ENCODE measurements at places on chromosomes 6 and 20.

DNA sequence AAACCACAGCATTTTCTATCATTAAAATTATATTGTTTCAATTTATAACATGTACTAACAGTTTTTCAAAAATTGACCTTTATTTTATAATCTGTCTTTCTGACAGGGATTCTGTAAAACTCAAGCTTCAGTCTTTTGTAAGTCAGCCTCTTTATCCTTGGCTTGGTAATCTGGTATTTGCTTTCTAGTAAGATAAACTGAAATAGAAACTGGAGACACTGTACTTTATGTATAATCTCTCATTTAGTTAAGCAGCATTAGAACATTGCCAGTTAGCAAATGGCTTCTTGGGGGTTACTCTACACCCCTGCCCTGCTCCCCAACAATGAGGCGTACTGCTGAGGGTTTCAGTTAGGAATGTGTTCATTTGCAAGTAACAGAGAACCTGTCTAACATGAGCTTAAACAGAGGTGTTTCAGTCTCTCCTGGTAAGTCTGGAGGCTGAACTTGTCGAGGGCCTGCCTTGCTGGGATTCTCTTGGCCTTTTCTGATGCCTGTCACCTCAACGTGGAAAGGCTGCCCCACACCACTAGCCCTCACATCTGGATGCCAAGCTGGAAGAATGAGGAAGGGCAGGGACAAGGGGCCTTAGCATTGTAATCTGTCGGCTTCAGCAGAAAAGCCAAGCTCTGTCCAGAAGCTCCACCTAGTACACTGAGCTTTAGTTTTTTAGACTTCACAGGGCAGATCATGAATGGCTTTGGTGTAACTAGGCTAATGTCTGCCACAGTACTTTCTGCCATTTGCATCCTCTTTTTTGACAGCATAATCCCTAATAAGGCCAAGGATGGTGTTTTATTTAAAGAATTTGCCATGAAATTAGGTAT is 34.8 kb downstream of the SH3BGRL2 start:
- no peak for DNase-seq

DNA sequence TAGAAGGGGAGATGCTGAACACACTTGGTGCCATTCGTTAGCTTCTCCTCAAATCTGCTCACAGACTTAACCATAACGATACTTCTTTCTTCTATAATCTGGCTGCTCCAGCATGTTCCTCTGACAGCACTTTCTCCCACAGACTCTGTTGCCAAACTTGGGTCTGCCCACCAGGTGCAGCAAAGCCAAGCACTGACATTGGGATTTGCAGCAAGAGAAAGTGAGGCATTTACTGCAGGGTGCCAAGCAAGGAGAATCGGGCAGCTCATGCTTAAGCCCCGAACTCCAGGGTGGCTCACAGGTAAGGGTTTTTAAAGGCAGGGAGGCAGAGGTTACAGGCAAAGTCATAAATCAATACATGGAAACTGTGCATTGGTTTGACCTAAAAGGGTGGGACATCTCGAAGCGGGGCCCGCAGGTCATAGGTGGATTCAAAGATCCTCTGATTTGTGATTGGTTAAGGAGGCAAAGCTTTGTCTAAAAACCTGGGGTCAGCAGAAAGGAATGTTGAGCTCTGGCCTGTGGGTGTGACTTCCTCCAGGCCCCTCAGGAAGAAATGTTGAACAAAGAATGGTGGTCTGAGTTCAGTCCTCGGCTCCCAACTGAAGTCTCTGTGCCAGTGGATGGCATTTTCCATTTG is 25.1 kb upstream of the PNPLA1 start:
- DNase-seq: no peak

DNA sequence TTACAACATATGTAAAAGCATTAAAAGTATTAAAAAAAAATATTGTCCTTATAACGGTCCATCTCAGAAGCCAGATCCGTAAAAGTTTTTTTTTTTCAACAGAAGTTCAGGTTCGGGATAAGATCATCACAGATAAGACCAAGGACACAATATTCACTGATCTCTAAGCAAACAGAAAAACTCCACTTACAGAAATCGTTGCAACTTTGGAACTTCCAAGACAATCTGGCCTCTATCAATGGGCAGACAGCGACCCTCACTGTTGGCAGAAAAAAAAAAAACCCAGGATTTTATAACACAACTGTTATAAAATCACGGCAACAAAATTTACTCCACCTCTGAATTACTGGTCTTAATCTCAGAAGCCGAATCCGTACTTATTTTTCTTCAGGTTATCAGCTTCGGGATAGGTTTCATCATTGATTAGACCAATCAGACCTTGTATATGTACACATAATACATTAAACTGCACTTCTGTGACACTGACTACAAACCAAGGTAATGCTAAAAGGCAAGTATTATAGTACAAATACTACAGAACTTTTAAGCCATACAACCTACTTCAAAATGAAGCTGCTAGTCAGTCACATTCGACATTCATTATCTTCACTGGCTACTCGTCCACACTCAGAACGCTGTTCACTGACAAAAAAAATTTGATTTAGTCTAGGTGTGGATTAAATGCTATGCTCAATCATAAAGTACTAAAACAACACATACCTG is 34.7 kb upstream of the SYNCRIP start:
- DNase-seq: peak; percentile 52

- no peak for DNase-seq
Observed at GRCh38 chr6:122407712-122408111, 8.3 kb downstream of the HSF2 start.

GRCh38 chr20:18265441-18265840 is 22.9 kb upstream of the ZNF133 start:
- DNase-seq: no peak

DNA sequence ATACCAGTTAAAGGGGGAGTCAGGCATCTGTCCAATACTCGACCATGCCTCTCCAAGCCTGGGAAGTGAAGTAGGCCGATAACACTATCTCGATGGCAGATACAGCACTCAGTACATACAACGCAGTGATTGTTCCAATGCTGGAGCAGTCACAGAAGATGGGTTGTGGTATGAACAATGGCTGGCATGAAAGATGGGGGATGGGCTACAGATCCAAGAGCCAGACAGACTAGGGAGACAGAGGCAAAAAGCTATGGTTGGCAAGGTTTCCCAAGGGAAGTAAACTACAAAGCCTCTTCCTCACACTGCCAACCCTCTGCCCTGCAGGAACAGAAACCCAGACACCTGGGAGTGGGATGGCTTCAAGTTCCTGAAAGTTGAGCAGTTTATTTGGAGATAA is 19.2 kb downstream of the FKBP1A start:
- DNase-seq: no peak

DNA sequence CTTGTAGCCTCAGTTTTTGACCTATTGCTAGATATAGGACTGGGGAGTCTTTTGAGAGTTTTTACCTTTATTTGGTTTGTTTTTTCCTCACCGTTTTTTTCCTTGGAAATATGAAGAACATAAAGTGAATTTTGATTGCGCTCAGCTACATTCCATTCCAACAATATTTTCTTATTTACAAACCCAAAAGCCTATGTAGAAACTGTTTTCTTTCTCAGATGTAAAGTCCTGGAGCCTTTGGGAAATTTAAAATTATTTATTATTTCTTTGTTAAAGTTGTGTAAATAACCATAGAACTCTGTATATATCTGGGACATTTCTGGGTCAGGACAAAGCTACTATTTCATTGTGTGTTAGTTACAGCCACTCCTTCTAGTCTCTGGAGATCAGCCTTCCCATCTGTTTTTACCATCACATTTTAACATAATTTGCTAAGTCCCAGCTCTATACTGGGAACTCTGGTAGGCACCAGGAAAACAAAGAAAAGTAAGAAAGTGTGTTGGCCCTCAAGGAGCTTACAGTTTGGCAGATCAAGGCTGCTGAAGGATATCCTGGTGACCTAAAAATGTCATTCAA is 68.8 kb downstream of the JAG1 start:
- peak; percentile 41 for DNase-seq
